ENCODE measurements at places on chromosomes 4 and X.

DNA sequence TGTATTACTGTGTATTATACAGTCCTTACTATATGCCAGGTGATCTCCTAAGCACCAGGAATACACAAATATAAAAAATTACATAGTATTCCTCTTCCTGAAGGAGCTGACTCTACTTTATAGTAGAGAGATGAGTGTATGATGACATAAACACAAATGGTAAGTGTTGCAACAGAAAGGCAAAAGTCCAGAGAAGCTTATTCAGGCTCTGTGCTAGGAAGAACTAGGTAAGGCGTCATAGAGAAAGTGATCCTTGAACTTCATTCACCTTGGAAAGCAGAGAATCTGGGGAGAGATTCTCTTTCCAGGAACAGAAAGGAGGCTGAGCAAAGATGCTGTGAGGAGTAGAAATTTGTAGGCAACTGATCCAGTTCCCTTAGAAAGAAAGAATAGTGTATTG lies 115.0 kb upstream of the KCNIP4 start:
- no peak for DNase-seq

DNA sequence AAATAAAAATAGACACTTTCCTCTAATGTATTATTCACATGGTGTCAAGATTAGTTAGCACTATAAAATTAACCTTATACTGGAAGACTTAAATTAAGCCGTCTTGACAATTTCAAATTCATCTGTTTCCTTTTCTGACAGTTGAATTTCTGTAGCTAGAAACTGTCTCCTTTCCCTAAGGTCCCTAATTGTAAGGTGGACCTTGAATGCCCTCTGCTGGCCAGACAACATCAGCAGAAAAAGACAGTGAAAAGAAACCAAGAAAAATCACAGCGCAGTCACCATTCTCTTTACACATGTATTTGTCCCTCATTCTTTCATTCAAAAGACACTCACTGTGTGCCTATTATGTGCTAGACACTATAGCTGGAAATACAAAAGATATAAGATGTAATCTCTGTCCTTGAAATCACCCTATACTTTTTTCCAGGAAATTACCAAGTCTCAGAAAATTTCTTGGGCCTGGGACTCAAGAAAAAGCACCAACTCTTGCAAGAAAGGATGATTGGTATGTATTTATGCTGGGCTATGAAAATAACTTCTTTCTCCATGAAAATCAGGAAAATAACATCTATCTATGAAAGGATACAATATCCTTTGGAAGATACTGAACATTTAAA lies 32.7 kb upstream of the AMBN start:
- peak; percentile 42 for DNase-seq

DNA sequence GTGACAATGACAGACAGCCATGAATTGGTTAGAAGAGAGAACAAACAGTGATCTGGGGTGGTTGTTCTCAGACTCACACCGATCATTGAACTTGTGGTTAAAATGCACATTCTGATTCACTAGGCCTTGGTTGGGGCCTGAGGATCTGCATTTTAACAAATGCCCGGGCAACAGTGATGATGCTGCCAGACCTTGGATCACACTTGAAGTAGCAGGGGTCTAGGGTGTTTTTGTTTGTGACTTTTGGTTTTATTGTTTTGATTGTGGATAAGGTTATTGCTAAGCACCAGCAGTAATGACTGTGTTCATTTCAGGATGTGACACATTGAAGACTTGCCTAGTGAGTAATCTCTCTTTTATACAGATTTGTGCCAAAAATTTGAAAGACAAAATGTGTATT lies 36.5 kb downstream of the TXLNG start:
- DNase-seq: peak; percentile 76

- no peak for DNase-seq
Measured at GRCh38 chr4:183688216-183688615, 29.1 kb downstream of the TRAPPC11 start.

DNA sequence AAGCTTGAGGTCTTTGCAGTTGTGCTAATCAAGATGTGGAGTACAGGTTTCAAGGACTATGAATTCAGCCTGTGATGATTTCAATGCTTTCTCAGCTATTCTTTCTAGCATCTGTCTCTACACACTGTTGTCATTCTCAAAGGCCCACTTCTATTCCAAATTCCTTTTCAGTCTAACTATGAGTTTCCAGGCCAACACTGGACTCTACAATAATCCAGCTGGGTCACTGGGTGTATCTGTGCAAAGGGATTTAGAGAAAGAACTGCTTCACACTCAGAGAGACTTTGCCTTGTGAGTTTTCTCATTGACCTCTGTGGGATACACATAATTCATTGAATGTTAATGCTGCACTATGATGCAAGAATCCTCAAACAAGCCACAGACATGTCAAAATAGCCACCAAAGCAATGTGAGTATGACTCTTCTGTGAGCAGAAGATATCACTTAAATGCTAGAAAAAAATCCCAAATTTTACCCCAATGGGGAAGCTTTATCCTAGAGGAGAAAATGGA lies 171.8 kb upstream of the CLNK start:
- DNase-seq: no peak

DNA sequence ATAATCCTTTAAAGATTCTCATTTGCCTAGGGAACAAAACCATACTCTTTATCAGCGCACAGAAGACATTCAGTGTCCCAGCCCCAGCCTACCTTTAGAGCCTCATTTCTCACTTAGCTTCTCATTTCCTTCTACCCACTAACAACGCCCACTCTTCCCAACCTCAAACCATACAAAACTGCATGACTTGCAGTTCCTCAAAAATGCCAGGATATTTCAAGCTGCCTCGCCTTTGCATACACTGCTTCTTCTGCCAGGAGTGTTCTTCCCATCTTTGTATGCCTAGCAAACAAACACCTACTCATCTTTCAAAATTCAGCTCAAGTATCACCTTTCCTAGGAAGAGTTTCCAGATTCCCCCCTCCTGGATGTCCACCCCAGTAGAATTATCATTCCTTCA lies 129.9 kb upstream of the ADGRL3 start:
- no peak for DNase-seq

GRCh38 chr4:95386410-95386809 lies 162.4 kb downstream of the UNC5C start:
- no peak for DNase-seq

- peak; percentile 39 for DNase-seq
Measured at GRCh38 chr4:144591401-144591800, 54.6 kb upstream of the HHIP start.

DNA sequence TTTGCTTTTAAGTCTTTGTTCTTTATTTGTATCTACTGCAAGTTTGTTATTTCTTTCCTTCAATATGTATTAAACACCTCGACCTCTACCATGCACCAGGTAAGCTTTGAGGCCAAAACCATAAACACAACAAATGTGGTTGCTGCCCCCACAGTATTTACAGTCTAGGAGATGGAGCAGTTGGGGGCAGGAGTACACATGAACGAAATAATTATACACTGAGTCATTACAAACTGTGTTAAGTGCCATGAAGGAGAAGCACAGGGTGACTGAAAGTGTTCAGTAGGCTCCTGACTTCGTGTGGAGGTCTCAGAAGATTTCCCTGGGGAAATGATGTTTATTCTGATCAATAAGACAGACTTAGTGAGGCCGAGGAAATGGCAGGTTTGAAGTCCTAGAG lies 30.3 kb downstream of the SLC25A43 start:
- DNase-seq: no peak

- DNase-seq: no peak
Measured at GRCh38 chrX:78708262-78708661, 39.3 kb upstream of the LPAR4 start.

DNA sequence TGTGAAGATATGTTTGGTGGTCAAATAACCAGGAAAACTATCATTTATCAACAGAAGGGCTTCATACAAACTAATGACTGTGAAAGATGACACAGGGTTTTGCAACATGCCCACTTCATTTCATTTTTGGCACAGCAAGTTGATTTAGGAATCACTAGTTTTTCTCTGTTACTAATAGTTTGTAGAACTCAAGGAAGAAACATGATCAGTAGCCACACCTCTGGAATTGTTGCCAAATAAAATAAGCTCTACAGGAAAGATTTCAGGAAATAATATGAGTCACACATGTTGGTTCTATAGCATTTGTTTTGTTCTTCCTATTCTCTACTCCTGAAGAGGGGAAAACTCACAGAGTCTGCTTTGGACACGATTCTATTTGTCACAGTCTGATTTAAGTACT lies 255.4 kb downstream of the TLL1 start:
- peak; percentile 2 for DNase-seq

DNA sequence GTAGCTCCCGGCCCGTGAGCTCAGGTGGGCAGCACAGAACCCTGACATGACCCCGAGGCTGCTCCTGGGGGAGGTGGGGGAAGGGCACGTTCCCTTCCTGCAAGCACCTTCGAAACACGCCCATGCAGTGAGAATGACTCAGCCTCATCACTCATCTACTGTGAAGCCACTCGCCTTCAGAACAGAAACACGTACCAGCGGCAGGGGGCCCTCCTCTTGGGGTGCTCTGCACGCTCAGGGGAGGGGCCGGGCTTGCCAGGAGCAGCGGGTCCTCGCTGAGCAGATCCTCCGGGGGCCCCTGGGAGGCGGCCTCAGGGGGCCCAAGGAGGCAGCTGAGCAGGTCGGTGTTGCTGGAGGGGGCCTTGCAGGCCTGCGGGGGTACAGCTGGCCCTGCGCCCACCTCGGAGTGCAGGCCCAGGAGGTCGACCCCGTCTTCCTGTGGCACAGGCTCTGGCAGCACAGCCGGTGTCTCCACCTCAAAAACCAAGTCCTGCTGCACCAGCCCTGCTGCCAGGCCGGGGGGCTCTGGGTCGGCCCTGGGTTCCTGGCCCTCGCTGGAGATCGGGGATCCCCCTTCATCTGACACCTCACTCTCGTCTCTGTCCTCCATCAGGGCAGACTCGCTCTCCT lies 40.9 kb upstream of the CPLX1 start:
- no peak for DNase-seq

DNA sequence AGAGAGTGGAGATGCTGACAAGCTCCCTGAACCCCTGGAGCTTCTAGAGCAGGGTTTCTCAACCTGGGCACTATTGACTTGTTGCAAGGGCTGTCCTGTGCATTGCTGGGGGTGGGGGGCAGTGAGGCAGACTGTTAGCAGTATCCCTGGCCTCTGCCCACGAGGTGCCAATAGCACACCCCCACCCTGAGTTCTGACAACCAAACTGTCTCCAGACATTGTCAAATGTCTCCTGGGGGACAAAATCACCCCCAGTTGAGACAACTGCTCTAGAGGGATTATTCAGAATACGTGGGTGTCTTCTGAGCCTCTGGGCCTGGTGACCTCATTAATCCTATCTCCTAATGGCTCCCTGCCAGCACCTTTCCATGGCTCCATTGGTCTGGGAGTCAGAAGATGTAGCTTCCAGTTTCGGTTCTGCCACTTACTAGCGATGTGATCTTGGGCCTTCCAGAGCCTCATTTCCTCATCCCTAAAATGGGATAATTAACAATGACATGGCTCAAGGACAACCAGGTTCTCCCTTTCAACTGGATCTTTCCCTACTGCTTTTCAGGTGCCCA lies 17.6 kb upstream of the PJA1 start:
- no peak for DNase-seq

DNA sequence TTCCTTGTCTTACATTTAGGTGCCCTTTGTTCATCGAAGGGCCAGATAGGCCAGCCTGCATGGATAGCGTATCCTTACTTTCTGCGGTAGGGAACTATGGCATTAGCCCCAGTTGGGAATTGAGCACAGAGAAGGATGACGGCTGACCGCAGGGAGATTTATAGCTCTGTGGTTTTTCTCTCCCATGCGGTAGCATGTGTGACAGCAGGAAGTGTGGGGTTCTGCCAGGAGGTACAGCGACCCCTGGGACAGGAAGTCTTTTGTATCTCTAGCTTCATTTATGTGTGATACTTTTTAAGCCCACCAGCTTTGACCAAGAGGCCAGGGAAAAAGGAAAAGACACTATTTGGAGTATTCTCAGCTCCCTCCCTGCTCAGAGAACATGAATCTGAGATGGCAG lies 33.1 kb downstream of the GAB3 start:
- DNase-seq: no peak

- peak; percentile 72 for DNase-seq
Measured at GRCh38 chrX:115344885-115345614, 55.5 kb downstream of the LUZP4 start.

- no peak for DNase-seq
Measured at GRCh38 chr4:121146530-121146929, 17.6 kb downstream of the TNIP3 start.

DNA sequence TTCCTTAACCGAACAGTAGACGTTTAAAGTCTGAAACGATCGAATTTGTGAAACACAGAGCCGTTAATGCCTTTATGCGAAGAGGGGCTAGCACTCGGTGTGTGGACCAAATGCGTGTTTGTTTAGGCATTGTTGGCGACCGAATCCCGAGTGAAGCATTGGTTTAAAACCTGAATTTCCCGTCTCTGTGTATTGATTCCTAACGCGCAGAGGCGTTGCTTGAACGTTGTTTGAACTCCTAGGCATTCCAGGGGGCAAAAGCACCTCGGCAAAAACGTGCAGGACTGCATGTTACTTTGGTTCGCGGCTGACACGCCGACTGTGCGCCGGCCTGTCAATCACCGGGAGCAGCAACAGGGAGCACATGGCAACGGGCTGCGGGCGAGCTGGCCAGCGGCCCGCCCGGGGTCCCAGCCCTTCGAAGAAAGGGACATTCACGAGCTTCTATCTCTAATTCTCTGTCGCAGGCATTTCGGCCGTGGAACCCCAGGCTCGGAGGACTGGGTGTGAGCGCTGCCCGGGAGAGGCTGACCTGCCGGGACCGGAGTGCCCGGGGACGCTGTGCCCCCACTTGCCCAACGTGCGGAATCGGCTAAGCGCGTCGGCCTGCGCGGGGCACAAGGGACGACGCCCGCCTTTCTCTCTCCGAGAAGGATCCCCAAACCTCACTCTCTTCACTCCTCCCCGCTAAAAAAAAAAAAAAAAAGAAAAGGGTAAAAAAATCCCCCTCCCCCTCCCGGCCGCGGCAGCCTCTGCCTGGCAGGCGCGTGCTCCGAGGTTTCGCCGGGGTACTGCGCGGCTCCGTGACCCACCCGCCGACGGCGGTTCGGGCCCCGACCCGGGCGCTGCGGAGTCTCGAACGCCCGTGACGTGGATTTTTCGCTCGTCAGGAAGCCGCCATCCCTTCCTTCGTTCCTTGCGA lies 810 bp downstream of the SPRY1 start:
- peak; percentile 44 for DNase-seq

- peak; percentile 16 for DNase-seq
Measured at GRCh38 chrX:136336623-136337022, 35.9 kb downstream of the ADGRG4 start.

- no peak for DNase-seq
Measured at GRCh38 chrX:40104985-40105834, 7.5 kb upstream of the BCOR start.

DNA sequence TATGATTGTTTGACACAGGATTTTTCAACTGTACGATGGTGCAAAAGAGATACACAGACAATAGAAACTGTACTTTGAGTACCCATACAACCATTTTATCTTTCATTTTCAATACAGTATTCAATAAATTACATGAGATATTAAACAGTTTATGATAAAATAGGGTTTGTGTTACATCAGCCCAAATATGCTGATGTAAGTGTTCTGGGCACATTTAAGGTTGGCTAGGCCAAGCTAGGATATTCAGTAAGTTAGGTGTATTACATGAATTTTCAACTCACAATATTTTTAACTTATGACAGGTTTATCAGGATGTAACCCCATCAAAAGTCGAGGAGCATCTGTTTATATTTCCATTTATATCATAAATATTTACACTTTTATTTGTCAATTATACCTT lies 42.9 kb upstream of the PLS3 start:
- DNase-seq: no peak
